ENCODE measurements at places on chromosomes 16 and 17.

DNA sequence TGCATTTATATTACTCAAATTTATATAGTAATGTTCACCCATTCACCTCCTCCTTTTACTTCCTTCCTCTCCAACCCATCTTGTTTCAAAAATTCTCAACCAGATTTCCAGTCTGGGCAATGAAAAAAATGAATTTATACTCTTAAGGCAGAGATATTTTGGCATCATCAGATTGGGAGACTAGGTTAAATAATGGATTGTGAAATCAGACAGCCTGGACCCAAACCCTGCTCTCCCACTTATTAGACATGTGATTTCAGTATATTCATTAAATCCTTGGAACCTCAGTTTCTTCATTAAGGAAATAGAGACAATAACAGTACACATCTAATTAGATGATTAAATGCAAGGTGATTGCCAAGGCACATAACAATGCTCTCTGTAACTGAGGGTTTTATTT is 7.8 kb downstream of the ACSM1 start:
- DNase-seq = no peak

- no peak for DNase-seq
Measured at GRCh38 chr16:10957771-10958482, 13.6 kb downstream of the CLEC16A start.

DNA sequence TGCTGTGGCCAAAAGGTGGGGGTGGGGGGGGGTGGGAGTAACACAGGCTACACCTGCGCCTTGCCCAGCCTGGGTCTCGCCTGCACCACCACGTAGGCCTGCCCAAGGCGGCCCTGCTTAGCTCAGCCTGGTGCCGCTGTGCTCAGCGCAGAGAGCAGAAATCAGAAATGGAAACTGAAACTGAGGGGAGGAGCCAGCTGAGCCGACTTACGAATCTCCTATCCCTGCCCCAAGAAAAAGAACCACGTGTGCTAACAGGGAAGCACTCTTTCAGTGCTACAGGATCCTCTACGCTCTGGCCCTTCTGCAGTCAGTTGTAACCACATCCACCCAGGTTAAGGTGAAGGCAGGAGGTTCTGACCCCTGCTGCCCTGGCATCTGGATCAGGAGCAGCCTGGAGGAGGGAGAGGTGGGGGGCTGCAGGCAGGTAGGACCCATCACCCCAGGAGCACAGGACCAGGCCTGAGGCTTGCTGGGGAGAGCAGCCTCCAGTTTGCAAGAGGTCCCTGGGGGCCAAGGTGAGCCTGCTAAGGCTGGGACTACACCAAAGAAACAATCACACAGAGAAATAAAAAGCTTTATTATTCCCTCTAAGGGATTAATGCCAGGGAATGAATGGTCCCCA is at the start of gene DHX58:
Gene DHX58, minus strand, starts transcription at position 163 of the 625 bp plus-strand sequence. CDS start 822 bp downstream, outside the sequence.
- DNase-seq = peak; percentile 98

GRCh38 chr16:29804020-29804419 is 2.3 kb upstream of the MAZ start:
- no peak for DNase-seq

GRCh38 chr17:12231355-12231682 is 210.6 kb downstream of the MAP2K4 start:
- DNase-seq = no peak

GRCh38 chr17:48612854-48613691 is 2.0 kb downstream of the HOXB8 start:
- no peak for DNase-seq

DNA sequence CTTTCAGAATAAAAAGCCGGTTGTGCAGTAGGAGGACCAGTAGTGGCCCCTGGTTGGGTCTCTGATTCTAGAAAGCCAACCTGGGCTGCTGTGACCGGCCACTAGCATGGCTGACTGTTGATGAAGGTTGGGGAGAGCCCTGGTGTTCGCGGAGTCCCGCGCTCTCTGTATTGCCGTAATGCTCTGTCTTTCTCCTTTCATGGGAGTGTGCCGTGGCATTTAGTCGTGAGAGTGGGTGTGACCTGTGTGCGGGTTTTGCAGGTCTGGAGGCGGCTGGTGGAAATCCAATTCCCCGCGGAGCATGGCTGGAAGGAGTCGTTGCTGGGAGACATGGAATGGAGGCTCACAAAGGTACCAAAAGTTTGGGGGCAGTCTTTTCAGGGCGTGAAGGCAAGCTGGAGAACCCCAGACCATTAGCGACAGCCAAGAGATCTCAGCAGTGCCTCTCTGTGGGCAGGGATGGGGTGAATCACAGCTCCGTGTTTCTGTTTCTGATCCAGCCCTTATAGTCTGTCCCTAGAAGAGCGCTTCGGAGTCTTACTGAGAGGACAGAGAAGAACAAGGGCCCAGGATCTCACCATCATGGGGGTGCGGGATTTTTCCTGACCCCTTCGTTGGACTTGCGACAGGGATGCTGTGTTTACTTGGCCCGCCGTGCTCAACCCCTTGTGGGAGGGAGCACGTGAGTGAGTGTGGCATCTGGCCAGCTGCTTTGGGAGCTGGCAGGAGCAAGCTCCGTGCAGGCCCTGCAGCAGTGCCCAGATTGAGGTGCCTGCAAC is 56.5 kb downstream of the RNF213 start:
- no peak for DNase-seq

DNA sequence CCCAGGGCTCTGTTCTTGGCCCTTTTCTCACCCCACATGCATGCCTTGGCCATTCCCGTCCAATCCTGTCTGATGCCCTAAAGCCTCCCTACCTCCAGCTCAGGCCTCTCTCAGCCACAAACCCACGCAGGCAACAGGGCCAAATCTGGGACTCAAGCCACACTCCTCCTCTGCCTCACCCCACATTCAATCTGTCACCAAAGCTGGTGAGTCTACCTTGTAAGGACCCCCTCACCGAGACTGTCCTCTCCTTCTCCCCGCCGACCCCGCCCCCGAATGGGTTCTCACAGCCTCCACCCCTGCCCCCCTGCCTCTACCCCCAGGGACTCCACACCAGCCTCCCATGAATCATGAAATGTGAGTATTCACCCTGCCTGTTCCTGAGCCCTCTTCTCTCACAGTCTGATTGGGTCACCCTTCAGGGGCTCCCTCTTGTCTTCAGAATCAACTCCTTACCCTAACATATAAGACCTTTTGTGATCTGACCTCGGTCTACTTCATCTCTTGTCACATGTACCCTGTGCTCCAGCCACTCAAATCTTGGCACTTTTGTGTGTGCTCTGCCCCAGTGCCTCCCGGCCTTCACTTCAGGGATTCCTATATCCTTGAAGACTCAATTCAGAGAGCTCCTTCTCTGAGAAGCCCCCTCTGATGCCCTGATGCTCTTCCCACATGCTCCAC is 10.7 kb downstream of the EPOP start:
- no peak for DNase-seq

GRCh38 chr17:81060416-81060815 is 25.5 kb downstream of the BAIAP2 start:
- DNase-seq = no peak

- no peak for DNase-seq
Measured at GRCh38 chr17:55336426-55336825, 71.7 kb downstream of the HLF start.

- peak; percentile 83 for DNase-seq
Measured at GRCh38 chr17:81552244-81553017, at the start of gene FAAP100. TSS of gene FAAP100 (minus strand) at chr17:81552353. CDS start at chr17:81552330, 23 bp downstream.

GRCh38 chr16:20515688-20516090 is 60.5 kb downstream of the ACSM2B start:
- no peak for DNase-seq

DNA sequence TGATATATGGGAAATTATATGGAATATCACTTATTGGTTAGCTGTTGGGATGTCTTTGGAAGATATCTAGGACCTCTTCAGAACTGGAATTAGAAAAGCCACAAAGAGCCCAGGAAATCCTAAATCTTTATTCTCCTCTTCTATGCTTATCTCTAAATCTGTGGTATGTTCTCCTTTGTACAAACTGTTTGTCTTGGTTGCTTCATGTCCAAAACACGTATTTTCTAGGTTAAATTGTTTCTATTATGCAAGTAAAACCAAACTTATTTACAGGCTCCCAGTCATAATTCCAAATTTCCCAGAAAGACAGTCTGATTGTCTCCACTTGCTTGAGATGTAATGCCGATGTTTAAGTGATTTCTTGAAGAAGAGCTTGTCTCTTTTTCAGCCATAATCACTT is 650.9 kb downstream of the CDH11 start:
- DNase-seq = no peak
